ENCODE measurements at places on chromosomes 6 and 20.
A peak's percentile ranks its signal among the peaks of the same experiment; 100 is the strongest.

DNA sequence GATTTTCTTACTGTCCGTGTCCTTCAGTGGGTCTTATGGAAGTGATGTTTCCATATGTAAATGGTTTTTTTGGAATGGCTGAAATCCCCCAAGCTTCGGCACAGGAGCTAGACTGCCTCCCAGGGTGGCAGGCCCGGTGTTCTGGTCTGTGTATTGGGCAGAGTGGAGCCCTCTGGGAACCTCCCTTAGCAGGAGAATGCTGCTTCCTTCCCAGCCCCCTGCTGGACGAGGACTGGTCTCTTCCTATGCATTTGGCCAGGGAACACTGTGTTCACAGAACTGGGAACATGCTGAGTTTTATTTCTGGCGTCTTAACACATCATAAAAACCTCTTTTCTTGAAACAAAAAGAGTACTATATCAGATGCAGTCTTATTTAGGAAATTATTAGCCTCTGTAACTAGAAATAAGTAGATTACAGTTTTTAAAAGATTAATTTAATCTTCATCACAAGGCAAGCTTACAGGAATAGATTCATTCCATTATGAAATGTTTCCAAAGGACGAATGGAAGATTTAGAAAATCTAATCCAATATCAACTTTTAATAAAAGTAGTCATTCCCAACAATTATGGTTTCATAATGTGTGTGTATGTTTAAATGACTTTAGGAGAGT, 56.6 kb downstream of the SYTL3 start:
- no peak for DNase-seq

DNA sequence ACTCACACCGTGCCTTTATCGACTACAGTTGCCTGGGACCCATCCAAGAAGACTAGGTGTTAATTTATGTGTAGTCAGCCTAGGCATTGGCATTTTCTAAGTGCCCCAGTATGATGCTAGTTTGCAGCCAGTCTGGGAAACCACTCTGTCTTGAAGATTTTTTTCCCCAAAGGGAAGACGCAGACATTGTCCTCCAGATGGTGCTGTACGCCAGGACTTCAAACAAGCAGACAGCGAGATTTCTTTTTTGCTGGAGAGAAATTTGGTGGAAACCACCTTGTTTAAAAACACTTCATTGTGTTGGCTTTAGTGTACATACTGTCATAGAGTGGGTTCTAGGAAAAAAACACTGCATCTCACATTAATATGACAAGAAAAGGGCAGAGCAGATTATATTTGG, 30.0 kb downstream of the ALDH5A1 start:
- DNase-seq, result peak; percentile 30

- no peak for DNase-seq
Observed at GRCh38 chr6:107684996-107685395, 139.1 kb downstream of the SCML4 start.

DNA sequence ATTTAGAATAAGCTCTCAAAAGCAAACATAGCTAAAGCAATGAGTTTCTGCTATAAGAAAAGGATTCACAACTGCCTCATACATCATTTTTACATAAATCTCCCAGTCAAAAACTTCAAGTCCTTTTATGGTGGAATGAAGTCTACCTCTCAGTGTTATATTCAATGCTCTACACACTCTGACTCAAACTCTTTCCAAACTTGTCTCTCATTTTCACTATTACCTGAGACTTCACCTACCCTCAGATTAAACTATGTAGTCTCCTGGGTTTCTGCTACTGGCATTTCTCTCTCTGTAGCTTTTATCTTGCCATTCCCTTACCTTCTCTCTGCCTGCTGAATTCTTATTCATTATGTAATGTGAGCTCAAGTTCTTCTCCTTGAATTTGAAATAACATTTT, 11.4 kb downstream of the KIAA0408 start:
- no peak for DNase-seq

- DNase-seq, result no peak
Observed at GRCh38 chr6:168158980-168159349, 80.0 kb upstream of the FRMD1 start.

DNA sequence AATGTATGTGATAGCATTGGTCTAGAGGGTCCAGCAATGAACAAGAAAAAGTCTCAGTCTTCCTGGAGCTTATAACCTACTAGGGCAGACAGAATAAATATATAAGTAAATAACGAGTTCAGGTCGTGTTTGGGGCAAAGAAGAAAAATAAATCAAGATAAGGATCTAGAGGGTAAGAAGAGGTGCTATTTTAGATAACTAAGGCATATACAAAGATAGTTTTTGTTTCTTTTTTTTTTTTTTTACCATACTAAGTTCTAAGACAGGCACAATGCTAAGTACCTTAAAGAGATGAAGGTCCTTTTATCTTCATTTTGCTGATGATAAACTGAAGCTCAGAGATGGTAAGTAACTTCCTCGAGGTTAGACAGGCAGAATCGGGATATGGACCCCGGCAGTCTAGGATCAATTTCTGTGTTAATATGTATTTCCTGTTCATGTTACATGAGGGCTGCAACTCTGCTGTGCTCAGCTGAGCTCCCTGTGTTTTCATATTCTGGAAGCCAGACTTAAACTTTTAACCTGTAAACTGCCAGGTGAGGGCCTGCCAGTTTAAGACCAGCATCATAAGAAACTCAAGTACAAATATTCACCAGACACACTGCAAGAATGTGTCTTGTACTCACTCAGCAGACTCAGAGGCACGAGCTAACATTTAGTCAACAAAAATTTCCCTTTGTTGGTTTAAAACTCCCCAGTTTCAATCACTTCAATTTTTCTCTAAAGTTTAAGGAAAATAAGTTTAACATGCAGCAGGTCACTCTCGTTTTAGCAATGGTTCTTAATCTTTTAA, 23.3 kb downstream of the SESN1 start:
- DNase-seq, result no peak

DNA sequence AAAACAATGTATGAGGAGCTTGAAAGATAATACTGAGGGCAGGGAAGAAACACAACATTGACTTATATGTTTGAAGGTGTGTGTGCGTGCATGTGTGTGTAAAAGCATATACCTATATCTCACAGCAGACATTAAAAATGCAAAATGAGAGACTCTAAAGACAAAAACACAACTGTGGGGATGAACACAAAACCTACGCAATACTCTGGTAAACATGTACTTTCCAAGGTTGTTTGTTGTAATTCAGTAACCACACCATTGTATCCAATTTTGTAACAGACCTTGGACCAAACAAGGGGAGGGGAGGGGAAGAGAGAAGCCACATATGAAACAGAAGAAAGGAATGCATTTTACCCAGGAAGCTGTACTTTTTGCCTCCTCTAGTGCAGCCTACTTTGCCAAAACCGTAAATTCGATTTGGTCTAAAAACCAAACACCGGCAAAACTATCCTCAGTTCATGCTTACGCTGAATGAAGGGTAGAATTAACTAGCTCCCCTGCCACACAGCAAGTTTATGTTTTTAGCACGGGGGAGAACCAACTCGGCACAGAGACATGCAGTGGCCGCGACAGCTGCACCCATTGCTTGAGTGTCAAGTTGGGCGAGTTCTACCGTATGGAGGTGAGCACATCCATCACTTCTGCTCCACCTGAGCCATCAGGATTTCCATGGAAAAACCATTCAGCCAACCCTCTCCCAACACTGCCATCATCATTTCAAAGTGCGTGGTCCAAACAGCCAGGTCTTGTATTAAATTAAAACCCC, 50.0 kb downstream of the CNKSR3 start:
- no peak for DNase-seq

DNA sequence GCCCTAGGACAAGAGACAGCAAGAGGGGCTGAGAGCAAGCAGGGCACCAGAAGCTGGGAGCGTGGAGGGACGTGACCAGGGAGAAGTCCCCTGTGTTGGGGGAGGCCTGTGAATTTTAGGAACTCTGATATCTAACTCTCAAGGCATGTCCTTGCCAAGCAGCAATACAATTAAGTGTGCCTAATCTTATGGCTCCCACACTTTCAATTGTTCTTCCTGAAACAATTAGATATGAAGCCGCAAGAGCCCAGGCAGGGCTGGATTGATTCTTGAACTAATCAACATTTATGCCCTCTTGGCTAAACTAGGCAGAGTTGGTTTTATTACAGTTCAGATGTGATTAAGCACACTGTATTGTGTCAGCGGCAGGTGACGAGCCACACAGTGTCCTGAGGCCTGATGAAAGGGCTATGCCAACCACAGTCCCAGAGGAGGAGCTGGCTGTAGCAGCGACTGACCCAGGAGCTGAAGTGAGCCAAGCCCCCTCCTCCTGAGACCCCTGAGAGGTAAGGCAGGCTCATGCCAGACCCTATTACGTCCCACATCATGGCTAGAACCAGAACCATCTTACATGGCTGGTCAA, 4.2 kb upstream of the MAVS start:
- no peak for DNase-seq

DNA sequence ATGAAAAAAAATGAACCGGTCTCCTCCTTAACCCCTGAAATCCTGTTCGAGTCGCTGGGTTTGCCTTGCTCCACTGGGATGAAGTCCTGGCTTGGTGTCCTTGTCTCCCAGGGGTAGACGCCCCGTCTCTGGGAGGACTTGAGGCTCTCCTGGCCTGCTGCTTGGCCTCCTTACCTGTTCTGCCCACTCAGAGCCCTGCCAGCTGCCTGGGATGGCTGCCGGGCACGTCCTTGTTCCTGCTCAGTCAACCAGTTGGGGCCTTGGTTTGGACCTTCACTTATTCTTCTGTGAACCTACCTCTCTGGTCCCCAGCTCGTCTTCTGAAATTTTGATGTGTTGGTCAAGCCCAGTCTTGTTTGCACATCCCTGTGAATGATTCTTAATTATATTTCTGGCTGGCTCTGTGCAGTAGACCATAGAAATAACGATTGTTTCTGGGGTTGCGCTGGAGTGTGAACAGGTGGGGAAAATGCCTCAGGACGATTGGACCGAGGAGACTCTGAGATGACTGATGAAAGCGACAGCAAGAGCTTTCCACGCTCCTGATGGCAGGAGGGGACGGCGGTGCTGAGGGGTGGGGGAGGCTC, 126.5 kb upstream of the ESR1 start:
- no peak for DNase-seq

DNA sequence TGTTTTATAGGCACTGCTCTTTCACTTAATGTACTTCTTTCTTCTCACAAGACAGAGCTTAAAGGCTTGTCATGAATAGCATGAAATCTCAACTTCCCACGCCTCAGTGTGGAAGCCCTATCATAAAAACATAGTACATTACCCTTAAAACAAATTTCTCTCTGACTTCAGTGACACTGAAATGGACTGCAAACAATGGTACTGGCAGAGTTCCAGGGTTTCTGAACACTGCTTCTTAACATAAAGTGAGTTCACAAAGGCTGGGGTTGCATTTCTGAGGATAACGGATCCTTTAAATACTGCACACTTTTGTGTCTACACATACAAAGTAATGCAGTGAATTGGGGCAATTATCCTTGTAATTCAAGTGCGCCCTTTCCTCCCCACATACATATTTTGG, 32.3 kb upstream of the PLEKHG1 start:
- peak; percentile 30 for DNase-seq

GRCh38 chr6:140586426-140587061, 1212.1 kb upstream of the CITED2 start:
- DNase-seq, result no peak

GRCh38 chr6:136184738-136185137, 65.4 kb downstream of the MTFR2 start:
- no peak for DNase-seq

DNA sequence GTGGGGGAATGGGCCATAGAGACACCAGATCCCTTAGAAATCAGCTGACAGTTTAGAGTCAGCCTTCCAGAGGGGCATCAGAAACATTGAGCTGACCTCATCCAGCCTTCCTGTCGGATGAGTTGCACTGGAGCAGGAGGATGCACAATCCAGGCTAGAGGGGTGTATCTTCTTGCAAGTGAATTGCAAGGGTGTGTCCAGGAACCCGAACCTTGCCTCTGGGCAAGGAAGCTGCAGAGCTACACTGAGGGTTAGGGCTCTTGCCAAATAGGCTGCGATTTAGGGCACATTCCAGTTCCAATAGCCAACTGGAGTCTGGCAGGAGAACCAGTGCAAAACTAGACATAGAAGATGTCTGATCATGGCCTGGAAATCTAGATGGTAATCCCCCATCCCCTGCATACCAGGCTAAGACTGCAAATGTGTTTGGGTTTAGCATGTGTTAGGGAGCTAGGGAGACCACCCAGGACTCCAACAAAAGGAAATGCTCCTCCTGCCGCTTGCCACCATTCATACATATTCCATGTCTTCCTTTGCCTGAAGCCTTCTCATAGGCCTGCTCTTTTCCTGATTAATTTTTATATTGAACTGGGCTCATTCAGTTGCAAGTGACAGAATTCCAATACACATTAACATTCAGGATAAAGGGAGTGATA, 6.3 kb upstream of the UTRN start:
- no peak for DNase-seq

DNA sequence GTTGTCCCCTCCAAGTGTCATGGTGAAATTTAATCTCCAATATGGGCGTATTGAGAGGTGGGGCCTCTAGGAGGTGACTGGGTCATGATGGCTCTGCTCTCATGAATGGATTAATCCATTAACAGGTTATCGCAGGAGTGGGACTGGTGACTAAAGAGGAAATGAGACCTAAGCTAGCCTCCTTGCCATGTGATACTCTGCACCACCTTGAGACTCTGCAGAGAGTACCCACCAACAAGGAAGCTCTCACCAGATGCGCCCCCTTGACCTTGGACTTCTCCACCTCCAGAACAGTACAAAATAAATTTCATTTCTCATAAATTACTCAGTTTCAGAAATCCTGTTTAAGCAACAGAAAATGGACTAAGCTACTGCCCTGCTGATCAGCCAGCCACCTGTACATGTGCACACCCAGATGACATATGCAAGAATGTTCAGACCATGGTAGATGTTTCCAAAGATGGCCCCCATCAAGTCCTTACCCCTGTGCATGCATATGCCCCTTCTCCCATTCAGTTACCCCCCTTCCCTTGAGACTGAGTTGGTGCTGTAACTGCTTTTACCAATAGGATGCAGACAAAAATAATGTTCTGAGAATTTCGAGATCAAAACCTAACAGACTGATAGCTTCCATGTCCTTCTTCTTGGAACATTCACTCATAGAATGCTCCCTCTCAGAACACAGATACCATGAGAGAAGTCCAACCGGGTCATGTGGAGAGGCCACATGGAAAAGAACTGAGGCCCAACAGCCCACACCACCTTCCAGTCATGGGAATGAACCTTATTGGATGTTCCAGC, 28.4 kb downstream of the MAP3K5 start:
- DNase-seq, result no peak

GRCh38 chr6:136063096-136063495, 187.0 kb downstream of the MTFR2 start:
- no peak for DNase-seq

GRCh38 chr20:6657904-6658303, 109.6 kb upstream of the BMP2 start:
- DNase-seq, result no peak

DNA sequence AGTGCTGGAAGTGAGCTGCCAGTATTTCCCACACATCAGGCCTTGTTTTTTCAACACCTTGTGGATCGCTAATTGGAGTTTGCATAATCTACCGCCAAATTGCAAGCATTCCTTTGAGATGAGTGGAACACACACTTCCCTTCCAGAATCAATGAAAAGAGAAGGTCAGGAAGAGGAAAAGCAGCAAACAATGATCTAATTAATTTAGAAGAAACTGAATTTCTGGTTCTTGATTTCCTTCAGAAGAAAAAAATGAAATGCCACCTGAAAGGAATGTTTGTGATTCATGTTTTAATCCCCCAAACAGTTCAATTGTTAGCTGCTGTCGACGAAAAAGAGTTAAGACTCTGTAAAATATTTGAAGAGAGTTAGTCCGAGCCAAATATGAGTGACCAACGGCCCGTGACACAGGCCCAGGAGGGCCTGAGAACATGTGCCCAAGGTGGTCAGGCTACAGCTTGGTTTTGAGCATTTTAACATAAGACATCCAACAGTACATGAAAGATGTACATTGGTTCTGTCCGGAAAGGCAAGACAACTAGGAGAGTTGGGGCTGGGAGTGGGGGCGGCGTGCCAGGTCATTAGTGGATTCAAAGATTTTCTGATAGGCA, 182.3 kb downstream of the MTFR2 start:
- no peak for DNase-seq

All from SK-N-MC (cell line).